Caco-2 (cell line): ENCODE measurements at places on chromosomes 1 and 21.
A peak's percentile ranks its signal among the peaks of the same experiment; 100 is the strongest.

GRCh38 chr21:35019631-35020032 is 29.5 kb downstream of the RUNX1 start:
- peak; percentile 80 for DNase-seq

GRCh38 chr21:16342932-16343331 is 613.1 kb downstream of the USP25 start:
- DNase-seq = no peak

DNA sequence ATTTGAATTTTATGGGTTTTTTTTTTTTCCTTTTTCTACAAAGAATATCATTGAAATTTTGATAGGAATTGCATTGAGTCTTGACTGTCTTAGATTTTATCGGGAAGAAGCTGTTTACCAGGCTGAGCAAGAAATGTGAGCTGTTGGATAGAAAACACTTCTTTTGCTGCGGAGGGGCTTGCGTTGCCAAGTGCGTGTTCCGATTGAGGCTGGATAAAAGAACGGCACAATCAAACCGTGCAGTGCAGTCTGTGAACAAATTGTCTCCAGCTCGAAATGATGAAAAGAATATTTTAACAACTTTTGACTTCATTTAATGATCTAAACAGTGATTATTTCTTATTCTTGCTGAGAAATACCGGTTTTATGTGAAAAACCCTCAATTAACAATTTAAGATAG is 149.4 kb downstream of the RYR2 start:
- DNase-seq = no peak

DNA sequence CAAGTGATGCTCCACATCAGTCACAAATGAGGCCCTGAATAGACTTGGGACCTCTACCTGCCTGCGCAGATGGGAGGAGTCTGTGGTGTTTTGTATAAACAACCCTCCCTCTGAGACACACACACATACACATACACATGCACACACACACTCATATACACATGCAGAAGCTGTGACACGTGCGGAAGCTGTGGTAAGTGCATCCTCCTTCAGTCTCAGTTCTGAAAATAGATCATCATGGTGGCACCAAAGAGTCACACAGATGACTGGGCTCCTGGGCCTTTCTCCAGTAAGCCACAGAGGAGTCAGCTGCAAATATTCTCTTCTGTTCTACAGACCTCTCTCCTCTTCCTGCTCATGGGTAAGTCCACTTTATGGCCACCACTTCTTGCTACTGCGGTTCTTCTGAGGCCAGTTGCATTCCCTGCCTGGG is at the start of gene LY9:
TSS of gene LY9 (plus strand) at position 224 of the 433 bp plus-strand sequence. CDS start at position 238, 14 bp downstream.
- no peak for DNase-seq

DNA sequence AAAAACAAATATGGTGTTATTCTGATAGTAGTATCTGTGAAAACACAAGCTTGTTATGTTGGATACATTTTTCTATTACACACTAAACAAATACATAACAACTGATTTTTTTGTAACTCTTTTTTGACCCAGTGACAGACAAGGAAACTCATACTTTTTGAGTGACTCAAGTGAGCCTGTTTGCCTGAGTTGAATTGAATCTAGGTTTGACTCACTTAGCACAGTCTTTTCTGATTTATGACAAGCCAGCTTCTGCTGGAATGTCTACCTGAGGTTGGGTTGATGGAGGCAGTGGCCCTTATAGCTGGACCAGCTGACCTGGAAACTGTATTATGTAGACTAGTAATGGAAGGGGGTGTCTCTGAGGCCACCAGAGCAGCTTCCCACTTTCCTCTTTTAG is 4.2 kb upstream of the CLCA4 start:
- no peak for DNase-seq

DNA sequence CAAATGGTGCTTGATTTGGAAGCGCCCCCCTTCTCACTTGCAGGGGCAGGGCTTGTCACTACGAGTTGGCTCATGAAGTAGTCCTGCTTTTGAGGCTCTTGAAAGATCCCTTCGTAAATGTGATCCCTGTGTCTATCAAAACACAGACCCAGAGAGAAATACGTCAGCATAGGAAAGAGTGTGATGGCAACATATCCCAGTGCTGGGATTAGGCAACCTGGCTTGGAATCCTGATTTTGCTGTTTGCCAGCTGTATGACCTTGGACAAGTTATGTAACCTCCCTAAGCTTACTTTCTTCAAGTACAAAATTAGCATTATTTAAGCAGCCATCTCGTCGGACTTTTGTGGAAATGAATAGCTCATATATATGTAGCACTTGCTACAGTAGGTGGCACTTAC is 228.4 kb downstream of the ATG4C start:
- DNase-seq = no peak

- peak; percentile 27 for DNase-seq
Observed at GRCh38 chr1:61851849-61852669, 109.8 kb downstream of the PATJ start.

DNA sequence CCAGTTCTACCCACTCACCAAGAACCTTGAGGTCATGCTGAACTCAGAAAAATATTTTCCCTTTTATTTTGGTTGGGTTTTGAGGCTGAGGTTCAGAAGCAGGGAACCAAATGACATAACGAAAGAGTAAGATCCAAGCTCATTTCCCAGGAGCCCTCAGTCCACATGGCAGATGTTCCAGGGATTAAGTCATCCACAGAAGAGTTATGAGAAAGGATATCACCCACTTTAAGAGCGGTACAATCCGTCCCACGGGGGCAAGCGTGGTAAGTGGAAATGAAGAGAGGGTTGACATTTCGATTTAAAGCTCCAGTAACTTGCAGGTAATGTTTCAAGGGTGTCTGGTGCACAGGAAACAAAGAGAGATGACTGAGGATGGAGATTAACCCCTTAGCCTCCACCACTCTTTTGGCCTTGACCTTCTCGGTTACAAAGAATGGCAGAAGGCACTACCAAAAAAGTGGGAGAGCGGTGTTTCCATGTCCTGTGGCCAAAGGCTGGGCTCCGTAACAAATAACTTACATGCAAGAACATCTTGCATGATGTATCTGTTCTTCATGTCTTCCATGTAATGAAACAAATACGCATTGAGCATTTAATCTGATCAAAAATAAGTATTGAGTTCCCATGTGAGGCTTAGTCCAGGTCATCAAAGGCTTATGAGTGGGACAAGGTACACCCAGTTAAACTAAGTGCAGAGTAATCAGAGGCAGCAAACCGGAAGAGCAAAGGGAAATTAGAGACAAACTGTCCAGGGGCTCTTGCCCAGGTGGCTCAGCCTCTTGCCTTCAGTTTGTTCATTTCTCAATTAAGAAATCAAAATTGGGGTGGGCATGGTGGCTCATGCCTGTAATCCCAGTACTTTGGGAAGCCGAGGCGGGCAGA is 241.4 kb downstream of the TOMM20 start:
- no peak for DNase-seq

DNA sequence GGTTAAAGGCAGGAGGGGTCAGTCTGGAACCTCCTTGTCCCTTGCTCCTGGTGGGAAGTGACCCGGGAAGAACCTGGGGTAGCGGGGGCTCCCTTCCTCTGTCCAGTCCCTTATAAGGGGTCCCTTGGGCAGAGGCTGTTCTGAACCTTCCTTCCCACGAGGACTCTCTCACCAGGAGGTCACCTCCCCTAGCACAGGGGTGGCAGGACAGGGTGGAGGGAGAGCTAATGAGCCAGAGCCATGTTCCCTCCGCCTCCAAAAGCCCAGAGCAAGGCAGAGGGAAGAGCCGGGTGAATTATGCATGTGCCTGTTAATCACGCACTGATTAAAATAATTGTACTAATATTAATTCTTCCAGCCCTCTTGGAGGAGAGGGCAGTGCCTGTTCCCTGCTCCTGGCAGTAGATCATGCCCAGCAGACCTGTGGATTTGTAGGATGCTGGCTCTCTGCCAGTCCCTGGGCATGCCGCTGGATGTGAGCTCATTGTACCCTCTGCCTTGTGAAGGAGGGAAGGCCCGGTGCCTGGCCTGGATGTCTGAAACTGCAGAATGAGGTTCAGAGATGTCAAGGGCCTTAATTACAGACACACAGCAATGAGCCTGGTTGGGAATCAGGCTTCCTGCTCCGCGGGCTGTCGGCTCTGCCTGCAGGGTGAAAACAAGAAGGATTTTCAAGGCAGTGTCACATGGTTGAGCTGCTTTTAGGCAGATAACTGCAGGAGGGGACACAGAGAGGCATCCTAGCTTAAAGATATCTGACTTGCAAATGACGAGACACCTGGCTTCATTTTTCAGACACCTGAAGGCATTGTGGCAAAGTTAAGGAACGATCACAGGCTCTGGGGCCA is 68.2 kb downstream of the IGSF21 start:
- DNase-seq = no peak

GRCh38 chr1:93604411-93604810 is 77.2 kb downstream of the BCAR3 start:
- no peak for DNase-seq

DNA sequence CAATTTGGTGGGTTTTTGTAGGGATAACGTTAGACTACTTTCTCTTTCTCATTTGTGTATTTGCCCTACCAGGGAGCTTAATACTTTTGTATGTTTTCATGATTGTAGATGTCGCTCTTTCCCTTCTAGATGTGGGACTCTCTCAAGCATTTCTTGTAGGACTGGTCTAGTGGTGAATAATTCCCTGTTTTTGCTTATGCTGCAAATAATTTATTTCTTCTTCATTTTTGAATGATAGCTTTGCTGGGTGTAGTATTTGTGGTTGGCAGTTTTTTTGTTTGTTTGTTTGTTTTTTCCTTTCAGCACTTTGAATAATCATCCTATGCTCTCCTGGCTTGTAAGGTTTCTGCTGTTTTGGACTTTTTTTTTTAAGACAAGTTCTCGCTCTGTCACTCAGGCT is 22.5 kb upstream of the TTC22 start:
- DNase-seq = no peak

DNA sequence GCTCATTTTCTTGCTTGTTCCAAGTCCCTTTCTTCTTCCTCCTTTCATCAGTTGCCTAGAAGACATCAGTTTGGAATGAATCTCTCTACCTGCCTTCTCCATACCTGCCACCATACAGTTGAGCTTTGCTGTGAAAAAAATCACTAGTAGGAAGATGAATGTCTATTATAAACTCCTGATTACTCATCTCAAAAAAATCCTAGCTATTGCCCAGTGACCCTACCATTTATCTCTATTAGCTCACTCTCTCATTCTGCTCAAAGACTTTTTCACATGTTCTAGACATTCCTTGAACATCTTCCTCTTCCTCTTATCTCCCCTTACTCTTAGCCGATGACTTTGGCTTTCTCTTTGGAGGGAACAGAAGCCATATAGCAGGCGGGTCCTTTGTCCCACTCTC is 49.7 kb upstream of the HMGB4 start:
- DNase-seq = no peak

DNA sequence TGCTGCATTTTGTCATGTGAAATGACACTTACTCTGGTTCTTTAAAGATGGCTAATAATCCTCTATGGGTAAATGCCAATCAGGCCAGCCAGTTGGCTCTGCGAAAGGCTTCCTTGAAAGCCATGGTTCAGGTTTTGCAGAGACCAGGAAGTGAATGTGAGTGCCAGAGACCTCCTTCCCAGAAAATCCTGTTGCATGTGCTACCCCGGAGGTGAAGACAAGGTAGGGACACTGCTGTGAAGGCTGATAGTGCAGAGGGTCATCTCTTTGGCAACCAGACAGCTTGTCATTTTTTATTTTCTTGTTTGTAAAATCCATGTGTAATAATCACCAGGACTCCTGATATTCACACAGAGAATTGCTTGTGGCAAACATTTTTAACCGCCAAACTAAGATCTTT is 18.7 kb downstream of the LRRC8D start:
- no peak for DNase-seq
